Trophoblast cell (in vitro differentiated cells and primary cell): ENCODE measurements at places on chromosomes 7 and 10.

DNA sequence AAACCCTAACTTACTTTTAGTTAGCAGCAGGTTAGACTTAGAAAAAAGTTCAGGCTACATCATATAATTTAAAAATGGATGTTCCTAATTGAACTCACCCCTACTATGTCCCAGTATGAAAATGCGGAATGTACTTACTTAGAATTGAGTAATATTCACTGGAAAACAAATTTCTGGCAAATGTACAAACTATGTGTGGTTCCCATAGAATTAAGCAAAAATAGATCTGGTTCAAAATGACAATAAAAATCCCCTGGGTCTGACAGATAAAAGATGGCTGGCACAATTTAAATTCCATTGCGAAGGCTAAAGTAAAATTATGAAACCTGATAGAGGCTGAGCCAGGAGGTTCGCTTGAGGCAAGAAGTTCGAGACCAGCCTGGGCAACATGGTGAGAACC, 42.4 kb upstream of the PRKAR2B start:
- no peak for DNase-seq

- DNase-seq: peak; percentile 33
Measured at GRCh38 chr7:95246831-95247370, 77.4 kb downstream of the PON1 start.

DNA sequence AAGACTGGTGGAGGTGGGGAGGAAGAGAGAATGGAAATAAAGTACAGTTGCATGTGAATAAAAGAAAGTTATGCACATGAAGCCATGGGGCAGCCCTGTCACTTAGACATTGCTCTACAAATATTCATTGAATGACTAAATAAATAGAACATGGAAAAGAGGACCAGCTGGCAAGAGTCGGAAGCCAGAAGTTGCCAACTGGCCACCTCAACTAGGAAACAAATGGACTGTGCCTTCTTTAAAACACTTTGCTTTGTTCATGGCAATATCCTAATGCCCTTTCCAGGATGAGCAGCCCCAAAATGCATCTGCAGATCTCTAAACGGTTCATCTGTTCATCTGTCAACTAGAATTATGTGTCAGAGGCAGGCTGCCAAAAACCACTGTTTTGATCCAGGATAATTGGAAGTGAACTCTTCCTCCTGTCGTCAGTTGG, 157.3 kb downstream of the NOC3L start:
- DNase-seq: no peak

- DNase-seq: no peak
Measured at GRCh38 chr10:75782463-75783248, 351.2 kb downstream of the LRMDA start.

- DNase-seq: no peak
Measured at GRCh38 chr7:35463176-35463700, 209.3 kb upstream of the TBX20 start.

GRCh38 chr7:79452495-79453265, 787 bp downstream of the MAGI2 start:
- no peak for DNase-seq

GRCh38 chr10:7243873-7244272, 167.0 kb downstream of the SFMBT2 start:
- DNase-seq: no peak

DNA sequence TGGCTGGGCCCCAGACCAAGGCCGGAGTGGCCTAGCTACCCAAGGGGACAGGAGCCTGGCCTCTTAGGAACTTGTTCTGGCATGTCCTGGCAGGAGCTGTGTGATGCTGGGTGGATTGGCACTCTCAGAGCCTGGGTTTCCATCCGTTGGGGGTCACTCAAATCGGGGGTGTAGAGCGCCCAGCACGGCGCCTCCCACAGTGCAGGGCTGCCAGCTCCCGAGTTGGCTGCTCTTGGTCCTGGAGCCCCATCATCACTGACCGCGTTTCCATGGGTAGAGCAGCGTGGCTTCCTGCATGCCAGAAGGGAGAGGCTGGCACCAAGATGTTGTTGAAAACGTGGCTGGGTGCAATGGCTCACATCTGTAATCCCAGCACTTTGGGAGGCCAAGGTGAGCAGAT, 70.3 kb downstream of the UNCX start:
- DNase-seq: no peak

DNA sequence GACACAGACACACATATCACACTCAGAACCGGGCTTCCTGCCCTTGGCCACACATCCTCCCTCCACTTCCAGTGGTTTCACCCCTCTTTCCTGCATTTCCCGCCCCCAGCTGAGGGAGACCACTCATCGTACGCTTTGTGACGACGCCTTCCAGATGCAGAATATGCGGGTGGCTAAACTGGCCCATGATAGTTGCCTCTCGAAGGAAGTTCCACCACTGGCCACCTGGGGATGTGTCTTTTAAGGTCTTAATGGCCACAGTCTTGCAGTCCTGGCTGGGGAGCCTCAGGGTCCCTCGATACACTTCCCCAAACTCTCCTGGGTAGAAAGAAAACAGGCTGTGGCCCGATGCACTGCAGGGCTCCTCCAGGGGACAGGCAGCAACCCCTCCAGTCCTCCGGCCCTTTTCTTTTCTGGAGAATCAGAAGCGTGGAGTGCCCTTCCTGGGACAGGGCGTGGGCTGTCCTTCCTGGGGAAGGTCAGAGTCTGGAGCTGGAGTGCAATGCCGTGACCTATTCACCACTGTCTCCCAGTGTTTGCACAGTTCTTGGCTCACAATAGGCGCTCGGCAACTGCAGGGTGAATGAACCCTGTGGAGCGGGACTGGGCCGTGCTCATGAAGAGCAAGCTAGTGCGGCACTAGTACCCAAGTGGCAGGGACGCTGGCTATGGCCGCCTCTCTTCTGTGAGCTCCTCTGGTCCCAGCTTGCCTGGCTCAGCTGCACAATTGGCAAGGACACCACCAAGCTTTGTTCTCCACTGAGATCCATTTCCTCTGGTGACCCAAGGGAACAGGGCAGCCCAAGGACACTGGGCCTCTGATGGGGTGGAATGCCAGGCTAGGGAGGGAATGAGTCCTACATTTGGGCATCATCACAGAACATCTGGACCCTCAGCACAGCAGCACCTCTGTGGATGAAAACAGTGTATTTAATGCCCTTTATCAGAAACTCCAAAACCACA, 13.2 kb downstream of the EPHA1 start:
- DNase-seq: no peak

DNA sequence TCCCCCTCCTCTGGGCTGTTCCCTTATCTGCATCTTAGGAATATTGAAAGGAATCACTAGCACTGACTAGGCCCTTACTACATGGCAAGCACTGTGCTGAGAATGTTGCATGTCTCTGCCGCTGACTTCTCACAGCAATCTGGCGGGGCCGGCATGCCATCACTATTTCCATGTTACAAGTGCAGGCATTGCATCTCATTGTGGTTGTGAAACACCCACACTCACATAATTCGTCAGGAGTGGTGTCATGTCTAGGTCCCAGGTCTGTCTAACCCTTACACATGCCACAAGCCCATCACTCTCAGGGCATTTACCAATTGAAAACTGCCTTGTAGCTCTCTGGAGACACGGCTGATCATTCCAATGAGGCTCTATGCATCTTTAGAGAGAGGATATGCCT, 8.5 kb upstream of the IL2RA start:
- DNase-seq: no peak

GRCh38 chr7:11950281-11950680, 118.3 kb upstream of the THSD7A start:
- no peak for DNase-seq

GRCh38 chr10:43809211-43809930, 160.7 kb upstream of the ZNF32 start:
- no peak for DNase-seq
